ENCODE measurements at places on chromosomes 11 and 22.

DNA sequence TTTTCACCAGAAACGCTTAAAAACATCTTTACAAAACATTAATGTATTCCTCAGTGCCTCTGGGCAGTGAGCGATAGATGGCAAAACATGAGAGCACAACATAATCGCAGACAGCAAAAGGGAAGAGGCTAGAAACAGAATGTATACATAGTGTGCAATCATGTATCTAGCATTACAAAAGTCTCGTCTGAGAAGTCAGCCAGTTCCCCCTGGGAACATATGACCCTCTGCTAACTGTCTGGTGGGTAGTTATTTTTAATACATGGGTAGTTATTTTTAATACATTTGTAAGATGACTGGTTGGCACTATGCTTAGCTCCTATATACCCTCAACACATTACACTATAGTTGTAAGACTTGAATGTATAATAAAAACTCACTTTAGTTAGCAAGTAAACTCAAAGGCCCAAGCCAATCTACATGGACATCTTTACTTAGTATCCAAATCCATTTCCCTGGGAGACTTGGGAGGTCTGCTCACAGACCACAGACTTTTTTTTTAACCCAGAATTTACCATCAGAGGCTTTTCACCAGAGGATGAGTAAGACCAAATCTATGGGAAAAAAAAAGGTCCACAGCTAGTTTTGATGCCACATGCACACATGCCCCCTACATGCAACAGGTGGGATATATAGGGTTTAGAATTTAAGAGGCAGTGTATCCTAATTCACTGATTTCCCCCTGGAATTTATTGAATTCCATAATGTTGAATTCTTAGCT, 71.7 kb downstream of the AMBRA1 start:
- peaks cover 38% of the 10 kb centered on the region for H3K4me1 ChIP-seq
- DNase-seq, result no peak
- H3K4me3 ChIP-seq, result no peak overlapping the region
- no peaks in the 10 kb centered on the region for H3K36me3 ChIP-seq
- no peak overlapping the region for H3K27ac ChIP-seq

DNA sequence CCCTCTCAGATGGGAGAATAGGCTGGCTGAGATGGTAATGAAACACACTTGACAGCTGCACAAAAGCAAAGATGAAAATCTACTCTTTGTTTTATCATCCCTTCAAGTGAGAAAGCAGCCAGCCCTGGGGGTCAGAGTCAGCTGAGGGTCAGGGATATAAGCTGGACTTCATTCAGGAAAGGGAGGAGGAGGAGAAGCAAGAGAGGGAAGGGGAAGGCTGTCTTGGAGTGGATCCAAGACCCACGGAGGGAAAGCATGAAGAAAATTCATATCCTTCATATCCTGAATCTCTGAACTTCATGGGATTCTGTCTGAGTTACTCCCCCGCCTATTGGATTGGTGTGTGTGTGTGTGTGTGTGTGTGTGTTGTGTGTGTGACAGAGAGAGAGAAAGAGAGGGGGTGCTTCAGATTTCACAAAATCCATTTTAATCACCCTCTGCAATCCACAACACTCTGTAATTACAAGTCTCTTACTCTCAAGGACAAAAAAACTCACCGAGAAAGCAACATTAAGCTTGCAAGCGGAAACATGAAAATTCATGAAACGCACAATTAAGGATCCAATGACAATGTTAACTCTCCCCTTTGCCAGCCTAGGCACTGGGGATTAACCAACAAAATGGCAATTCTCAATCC, 327.7 kb downstream of the TENM4 start:
- no peak for DNase-seq
- H3K27me3 ChIP-seq, result no peaks in the 10 kb centered on the region
- H3K36me3 ChIP-seq, result peaks cover 13% of the 10 kb centered on the region
- peak overlapping the region; percentile 19 for H3K27ac ChIP-seq
- H3K4me1 ChIP-seq, result peaks cover 30% of the 10 kb centered on the region

- H3K27me3 ChIP-seq, result peaks cover 8% of the 10 kb centered on the region
- H3K4me3 ChIP-seq, result peak overlapping the region; percentile 96
- peaks cover 34% of the 10 kb centered on the region for H3K4me1 ChIP-seq
- peak overlapping the region; percentile 96 for H3K27ac ChIP-seq
- no peaks in the 10 kb centered on the region for H3K36me3 ChIP-seq
- DNase-seq, result no peak
These were observed 600 bp upstream of the RAB6A start for GRCh38 chr11:73761403-73761945.

- no peaks in the 10 kb centered on the region for H3K4me1 ChIP-seq
- no peak overlapping the region for H3K27ac ChIP-seq
- no peaks in the 10 kb centered on the region for H3K27me3 ChIP-seq
- no peaks in the 10 kb centered on the region for H3K36me3 ChIP-seq
- DNase-seq, result no peak
- no peak overlapping the region for H3K4me3 ChIP-seq
These were observed 261.6 kb downstream of the NELL1 start for GRCh38 chr11:20931029-20931428.

DNA sequence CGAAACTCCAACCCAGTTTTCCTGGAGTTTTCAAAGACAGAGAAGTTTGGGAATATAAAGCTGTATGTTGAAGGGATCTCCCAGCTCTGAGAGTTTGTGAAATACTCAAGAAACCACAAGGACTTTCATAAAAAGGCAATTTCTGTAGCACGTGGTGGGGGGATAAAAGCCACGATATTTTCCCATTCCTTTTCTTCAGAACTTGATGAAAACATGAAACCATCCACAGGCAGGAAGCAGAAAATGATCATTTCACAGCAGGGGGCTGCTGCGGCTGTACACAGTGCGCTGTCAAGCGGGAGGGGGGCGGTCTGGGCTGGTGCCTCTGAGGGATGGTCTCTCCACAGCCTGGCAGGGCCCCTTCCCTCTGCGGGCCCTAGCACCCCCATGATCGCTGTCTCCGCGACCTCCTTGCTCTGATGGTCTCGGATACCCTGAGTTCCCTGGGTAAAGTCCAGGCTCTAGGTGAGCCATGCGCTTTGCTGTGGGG, 423.2 kb downstream of the MN1 start:
- no peak for DNase-seq
- H3K4me1 ChIP-seq, result peaks cover 18% of the 10 kb centered on the region
- H3K27me3 ChIP-seq, result peaks cover 12% of the 10 kb centered on the region
- no peaks in the 10 kb centered on the region for H3K36me3 ChIP-seq
- no peak overlapping the region for H3K27ac ChIP-seq
- peak overlapping the region; percentile 53 for H3K4me3 ChIP-seq

Data from type B pancreatic cell (in vitro differentiated cells).